Hippocampal formation (tissue), 2 donors: ENCODE measurements at places on chromosomes 16 and 17.

DNA sequence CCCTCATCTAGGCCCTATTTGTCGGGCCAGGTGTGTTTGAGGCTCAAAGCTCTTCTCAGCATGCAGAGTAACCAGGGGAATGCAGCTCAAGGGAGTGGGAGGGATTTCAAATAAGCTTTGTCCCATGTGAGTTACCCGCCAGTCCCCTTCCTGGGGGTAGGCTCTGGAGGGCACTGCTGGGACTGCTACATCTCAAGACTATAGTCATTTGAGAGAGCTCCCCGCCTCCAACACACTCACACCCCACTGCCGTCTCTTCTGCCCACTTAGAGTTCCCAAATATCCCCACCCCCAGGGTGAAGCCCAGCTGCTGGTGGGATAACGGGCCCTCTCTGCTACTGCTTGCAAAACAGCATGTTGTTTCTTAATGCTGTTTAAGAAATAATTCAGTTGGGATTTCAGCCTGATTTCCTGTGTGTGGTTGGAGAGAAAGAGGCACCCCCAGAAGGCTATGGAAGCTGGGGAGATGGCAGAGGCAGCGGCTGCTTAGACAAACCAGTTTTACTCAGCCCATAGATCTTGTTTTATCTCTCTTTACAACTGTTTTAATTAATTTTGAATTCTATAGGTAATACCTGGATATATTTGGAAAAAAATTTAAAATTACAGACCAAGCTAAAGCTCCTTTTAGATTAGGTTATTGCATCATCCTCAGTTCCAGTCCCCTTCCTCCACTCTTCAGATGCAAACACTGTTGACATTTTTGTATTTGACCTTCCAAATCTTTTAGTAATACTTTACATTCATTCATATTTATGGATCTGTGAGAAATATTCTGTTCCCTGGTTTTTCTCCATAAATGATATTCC, 4.1 kb upstream of the MPO start:
- DNase-seq, result no peak

DNA sequence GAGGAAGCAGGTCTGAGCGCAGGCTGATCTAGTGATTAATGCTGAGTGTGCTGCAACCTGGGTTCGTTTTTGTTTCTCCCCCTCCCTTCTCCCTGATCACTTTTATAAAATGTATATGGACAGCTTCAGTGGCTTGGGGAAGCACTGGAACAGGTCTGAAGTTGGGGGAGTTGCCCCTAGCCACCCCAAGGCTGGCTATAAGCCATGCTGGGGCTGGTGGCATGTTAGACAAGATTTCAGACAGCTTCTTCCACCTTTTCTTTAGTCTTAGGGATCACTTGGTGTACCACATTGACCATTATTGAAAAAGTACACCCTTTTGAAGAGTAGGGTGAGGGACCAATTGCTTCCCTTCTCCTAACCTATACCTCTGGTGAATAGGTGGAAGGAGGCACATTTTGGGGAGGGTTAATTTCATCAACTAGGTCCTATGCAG, 3.8 kb upstream of the VAC14 start:
- no peak for DNase-seq

DNA sequence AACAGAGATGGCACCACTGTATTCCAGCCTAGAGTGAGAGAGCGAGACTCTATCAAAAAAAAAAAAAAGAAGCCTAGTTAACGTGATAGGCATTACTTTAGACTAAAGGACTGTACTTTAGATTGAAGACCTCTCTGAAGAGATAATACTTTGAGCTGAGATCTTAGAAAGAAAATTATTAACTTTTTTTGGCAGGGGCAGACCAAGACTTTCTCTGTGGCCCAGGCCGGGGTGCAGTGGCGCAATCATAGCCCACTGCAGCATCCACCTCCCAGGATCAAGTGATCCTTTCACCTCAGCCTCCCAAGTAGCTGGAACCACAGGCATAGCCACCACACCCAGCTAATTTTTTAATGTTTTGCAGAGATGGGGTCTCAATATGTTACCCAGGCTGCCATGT, 75.7 kb upstream of the TNRC6A start:
- no peak for DNase-seq

DNA sequence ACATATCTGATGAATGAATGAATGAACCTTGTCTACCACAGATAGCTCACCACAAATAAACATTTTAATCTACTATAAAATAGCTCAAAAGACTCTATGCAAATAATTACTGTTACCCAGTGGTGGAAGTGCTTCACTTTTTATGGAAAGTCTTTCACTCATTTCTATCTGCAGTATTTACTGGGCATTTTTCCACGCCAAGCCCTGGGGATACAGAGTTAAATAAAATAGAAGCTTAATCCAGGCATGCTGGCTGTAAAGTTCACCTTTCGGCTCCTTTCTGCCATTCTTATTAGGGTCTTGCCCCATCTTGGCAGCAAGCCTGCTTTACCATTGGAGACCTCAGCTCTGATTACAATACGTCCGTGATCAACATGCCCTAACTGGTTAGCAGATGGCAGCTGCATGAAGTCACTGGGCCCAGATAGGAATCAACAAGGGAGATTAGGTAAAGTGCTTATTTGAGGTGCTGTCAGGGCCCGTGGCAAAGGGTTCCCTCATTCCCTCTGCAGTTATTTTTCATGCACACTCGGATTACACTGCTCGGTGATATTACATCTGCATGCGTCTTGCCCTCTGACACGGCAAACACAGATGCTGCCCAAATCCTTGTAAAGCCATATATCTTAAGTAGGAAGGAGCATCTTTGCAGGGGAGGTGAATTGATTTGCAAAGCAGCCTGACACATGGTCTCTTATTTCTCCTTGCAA, 648.9 kb downstream of the WWOX start:
- no peak for DNase-seq

DNA sequence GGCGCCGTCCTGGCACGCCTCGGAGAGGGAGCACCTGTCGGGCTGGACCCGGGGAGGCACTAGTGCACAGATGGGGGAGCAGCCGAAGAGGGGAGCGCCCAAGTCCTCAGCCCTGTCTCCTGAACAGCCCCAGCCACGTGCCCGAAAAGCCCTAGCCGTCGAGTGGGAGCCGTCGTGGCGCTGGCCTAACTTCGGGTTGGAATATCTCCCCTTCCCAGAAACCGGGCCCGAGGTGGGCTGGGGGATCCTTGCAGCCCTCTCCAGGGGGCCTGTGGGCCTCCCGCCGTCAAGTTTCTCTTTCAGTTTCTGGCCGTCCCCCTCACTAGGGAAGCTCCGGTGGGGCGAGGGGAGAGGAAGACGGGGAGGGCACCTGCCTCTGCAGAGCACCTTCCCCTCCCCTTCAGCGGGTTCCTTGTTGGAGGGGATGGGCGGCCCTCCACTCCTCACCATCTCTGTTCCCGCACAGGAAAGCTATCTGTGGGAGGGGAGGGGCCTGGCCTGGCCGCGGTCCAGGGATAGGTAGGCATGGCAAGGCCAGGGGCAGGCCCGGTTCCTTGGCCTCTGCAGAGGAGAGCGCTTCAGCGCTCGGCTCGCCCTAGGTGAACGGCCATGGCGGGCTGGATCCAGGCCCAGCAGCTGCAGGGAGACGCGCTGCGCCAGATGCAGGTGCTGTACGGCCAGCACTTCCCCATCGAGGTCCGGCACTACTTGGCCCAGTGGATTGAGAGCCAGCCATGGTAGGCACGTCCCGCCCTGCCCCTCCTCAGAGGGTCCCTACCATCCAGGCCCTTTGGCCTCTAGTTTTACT, 709 bp downstream of the STAT5A start:
- DNase-seq, result no peak

DNA sequence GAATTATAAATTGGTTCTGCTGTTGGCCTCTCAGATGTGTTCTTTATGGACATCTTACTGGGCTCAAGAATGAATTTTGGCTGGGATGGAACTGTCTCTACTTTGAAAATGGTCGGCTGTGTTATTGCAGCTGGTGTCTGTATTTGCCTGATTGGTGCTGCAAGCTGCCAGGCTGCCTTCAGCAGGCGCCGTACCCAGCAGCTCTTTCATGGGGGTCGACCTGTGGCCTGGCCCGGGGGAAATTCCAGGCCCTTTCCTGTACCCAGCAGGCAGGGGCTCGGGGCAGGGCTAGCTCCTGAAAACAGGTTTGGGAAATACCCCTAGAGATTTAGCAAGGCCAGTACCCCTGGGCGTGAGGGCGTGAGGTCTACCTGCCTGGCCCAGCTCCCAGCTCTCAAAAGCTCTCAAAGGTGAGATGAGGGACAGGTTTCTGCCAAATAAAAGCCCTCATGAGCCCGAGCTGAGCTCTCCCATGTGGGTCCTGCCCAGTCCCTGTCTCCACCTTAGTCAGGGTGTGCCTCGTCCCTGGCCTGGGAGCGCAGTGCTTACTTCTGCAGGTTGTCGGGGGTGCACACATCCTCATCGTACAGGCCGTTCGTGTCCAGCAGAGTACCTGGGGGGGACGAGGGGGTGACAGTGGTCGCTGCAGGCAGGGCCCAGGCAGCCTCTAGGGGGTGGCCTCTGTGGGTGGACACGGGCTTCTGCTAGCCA, 52.3 kb downstream of the PRMT7 start:
- no peak for DNase-seq

- DNase-seq, result no peak
Observed at GRCh38 chr17:76280650-76281049, 15.5 kb downstream of the UBALD2 start.

GRCh38 chr16:70695331-70696070, 9.6 kb upstream of the MTSS2 start:
- no peak for DNase-seq

GRCh38 chr16:56295739-56296527, 104.6 kb downstream of the GNAO1 start:
- peak; percentile 50 for DNase-seq

- no peak for DNase-seq
Observed at GRCh38 chr17:6555331-6556120, 829 bp downstream of the PITPNM3 start.

DNA sequence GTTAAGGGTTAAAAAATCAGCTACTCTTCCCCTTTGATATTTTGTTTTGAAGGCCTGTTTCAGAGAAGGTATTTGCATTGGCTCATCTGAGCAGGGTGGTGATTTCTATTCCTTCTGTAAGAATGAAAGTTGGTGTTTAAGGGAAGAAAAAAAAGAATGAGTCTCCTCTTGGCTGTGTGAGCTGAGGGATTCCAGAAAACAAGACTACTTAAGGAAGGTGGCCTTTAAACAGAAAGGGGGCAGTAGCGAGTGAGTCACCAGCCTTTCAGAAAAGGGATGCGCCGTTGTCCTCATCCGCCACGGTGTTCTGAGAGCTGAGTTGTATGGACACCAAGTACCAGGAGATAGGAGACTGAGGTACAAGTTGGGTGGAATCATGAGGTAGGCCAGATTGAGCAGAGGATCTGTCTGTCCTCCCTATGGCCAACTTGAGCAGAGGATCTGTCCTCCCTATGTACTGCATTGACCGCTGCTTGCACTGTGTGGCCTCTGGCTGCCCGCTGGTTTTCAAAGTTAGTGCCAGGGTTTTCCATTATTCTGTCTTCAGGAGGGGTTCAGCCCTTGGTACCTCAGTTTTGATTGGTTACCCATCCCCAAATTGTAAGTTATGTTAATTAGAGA, 8.2 kb downstream of the PRKCA start:
- no peak for DNase-seq

GRCh38 chr16:15484662-15485061, 50.3 kb downstream of the BMERB1 start:
- DNase-seq, result no peak

DNA sequence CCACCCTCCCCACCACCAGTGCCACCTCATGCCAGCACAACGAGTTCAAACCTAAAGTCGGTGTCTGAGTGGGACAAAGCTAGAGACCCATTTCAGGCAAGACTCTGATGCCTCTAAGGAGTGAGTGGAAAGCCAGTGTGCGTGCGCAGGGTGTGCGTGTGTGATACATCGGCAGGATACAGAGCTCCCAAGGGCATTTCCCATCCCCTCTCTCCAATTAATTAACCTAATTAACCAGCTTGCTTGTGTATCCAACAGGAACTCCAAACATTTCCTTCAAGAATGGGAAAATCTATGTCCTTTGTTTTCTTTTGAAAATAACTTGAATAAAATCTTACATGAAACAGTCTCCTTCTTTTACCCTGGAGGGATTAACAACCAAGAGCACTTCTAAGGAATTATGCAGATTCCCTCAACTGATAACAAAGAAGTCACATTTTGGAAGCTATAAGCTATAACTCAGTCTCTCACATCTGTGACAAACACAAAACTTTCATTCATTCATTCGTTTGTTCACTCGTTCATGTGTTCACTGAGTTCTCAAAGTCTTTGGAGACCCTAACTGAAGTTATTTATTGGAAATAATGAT, 9.9 kb downstream of the ATPAF2 start:
- DNase-seq, result no peak

DNA sequence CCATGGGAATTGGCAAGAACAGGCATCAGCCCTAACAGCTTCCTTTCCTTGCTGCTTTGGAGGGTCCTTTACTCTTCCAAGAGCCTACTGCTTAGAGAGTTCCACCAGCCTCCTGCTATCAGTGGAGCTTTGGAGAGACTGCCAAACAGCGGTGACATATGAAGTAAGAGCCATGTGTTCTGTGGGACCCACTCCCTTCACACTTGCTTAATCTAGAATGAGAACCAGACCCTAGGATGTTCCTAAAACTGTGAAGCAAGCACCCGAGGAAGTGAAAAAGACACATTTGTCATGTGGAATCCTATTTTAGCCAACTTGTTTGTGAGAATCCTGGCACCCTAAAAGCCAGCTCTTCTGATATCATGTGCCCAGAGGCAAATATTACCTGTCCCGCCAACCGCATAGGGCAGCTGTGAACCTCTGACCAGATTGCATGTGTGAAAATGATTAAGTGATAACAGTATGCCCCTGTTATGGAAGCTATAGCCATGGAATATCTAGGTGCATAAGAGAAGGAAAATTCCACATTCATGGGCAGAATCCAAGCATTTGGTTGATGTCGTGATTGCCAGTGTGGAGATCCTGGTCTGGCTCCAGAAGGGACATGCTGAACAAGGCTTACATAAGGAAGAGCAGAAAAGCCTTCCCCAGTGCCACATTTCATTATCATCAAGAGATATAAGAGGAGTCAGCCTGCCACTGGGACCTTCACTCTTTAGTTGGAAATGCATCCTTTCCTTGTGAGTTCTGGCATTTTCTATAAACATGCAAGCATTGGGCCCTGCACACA, 18.7 kb downstream of the RCVRN start:
- DNase-seq, result no peak

GRCh38 chr16:50841081-50841886, 99.4 kb downstream of the CYLD start:
- DNase-seq, result no peak

DNA sequence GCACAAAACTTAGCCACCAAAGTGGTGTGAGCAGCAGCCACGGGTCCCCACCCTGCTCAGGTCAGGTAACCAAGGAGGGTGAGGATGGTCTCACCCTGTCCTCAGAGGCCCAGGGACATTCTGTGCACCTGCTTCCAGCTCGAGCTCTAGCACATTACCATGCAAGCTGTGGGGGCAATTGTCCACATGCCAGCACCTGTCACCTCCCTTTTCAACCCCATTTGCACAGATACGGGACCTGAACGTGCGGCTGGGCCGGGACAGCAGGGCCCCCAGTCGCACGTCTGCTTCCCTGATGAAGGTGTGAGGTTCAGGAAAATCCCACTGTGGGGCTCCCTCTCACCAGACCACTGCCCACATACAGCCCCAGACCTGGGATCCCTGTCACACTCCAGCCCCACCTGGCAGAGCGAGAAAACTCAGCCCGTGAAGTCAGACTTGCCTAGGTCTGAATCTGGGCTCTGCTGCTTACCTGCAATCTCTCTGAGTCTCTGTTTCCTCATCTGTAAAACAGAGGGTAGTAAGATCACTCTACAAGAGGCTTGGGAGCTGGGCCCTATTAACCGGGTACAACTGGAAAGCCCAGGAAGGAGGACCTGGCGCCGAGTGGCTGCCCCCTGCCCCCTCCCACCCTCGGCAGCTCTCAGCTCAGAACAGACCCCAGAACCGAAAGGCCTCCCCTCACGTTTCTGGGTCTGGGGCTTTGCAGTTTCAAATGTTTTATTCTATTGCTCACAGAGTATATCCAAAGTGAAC, 7.9 kb downstream of the WFIKKN2 start:
- no peak for DNase-seq
